ENCODE measurements at places on chromosomes 1 and 21.

- DNase-seq = no peak
These were observed 6.1 kb downstream of the ST6GALNAC3 start for GRCh38 chr1:76080552-76081079.

DNA sequence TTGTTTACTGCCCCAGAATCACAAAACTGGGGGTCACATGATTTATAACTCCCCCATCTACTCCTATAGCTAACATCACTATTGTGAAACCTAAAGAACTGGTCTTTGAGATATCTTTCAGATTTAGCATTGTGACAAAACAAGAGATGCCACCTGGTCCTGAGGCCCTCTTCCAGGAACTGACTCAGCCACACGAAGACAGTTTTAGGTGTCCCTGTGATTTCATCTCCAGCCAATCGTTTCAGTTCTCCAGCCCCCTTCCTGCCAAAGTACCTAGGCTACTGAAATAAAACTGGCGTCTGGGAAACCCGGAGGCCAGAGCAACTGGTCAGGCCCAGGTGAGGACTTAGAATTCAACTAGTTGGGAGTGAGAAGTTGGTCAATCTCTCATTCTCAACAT lies 36.6 kb downstream of the TBX19 start:
- no peak for DNase-seq

DNA sequence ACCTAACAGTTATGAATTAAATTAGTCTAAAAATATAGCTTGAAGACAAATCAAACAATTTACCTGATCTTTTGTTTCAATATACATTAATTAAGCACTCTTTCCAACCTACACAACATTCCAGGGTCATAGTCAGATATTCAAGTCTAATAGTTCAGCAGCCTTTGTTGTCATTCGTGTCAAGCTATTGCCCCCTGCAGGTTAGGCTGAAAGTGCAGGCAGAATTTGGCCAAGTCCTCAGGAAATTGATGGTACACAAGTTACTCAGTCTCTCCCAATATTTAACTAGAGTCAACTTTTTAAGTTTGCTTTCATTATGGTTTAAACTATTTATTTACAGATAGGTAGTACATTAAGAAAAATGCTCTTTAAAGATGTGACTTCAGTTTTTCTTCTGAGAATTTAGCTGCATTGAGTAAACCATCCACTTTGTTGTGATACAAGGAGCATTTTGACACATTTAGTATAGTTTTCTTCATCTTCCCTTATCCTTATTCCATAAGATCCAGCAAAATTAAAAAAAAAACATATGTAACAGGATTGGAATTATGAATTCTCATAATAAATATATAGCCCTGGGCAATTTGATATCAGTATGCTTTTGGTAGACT lies 130.3 kb upstream of the DPYD start:
- peak; percentile 79 for DNase-seq

DNA sequence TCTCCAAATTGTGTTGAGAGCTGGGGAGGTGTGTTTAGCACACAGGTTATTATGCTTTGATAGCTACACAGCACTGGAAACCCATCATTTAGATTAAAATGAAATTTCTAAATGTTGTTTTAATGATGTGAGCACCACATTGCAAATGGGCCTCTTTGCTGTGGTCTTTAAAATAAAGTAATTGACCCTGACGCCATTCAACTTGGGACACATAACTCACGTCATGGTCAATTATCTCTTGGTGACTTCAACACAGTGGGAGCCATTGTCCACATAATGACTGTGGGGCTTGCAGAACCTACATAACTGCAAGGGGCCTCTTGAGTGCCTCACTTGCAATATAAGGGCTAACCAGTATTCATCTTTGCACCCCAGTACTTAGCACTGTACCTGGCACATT lies 280.4 kb downstream of the HLX start:
- no peak for DNase-seq

GRCh38 chr1:115479055-115479482 lies 141.0 kb upstream of the NGF start:
- no peak for DNase-seq

DNA sequence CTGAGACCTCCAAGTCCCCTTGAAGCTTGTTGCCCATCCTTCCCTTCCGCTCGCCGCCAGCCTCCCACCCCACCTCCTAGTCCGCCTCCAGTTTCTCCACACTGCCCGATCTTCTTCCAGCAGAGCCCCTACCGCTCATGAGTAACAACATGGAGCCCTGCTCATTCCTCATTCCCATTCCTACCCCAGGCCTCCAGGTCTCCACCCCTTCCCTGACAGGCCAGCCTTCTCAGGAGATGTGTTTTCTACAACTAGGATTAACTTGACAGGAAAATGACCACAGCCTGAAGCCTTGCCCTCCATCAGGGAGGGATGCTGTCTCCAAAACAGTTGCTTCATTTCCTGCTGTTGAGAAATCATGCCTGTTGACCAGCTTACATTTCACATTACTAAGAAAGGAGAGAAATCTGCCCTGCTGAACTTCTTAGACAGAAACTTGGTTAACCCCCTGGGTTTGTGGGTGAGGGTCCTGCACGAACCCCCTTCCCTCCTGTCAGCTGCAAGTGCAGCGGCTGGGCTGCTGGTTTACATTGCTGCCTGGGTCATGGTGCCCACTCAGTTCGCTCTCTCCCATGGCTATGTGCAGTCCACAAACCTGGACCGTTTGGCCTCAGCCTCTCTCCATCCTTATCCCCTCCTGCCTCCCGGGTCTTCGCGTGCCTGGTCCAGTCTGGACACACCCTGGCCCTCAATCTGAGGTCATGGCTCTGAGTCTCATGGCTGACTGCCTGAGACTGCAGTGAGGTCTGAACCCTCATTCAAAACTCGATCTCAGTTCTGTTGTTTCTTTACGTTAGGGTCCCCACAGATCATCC lies 16.1 kb upstream of the CHI3L1 start:
- DNase-seq = peak; percentile 72

DNA sequence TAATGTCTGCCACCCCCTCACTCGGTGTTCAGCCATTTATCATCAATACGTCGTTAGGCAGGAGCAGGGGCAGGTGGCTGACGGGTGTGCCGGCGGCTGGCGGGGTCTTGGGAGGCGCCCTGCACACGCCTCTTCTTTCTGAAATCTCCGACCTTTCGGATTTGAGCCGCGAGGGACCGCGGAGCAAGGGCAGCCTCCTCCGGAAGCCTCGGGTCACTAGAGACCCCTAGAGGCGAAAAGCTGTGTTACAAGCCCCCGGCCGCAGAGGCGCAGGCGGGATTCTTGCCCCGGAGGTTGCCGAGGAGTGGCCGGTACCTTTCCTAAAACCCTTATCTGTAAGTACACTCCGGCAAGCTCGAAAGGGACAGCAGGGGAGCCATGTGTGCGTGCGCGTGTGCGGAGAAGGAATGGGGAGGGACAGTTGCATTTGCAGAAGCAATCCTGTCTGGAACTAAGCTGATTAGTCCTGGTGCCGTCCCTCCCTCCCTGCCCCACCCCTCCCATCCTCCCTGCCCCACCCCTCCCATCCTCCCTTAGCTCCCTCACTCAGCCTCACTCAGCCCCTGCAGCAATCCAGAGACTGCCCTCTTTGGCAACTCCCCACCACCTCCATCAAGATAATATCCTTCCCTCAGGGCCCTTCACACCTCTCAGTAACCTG lies 11.0 kb downstream of the BRINP2 start:
- DNase-seq = peak; percentile 44

DNA sequence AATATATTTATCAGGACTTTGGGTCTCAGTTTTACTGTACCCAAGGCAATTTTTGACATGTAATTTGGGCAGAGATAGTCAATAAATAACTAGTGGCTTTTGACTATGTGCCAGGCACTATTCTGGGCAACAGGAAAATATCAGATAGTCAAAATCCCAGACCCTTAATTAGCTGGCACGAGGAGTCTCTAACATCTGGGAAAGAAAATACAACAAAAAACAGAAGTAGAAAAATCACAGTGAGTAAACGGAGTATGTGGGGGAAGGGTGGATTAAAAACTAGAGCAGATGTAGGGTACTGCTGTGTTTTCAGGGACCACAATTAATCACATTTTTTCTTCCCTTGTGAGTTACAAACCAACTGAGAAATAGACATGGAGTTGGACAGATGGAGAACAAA lies 217.8 kb downstream of the NCAM2 start:
- no peak for DNase-seq

DNA sequence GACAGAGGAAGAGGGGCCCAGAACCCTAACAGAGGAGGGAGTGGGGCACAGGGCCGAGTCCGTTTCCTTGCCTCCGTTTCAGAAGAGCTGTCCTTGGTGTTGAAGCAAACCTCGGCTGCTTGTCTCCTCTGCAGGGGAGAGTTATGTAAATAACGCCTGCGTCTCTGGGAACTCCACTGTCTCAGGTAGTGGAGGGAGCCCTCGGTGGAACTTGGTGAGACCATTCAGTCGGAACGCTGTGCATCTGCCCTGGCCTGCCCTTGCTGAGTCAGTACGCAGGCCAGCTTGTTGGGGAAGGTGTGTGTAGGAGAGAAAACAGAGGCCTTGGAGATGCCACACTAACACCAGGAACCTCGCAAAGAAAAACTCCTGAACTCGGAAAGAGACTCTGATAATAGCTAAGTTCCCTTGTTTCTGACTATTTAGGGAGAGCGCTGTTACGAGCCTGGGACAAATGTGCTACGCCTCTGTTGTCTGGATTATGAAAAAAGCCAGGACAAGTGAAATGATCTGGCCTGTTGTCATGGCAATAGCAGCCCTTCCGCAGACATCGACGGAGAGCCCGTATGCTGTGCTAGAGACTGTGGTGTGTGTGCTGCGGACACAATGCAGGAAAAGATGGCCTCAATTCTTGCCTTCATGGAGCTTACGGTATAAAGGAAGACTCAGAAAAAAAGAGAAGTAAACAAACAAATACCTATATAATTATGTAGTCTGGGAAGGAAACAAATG lies 94.6 kb upstream of the AKT3 start:
- peak; percentile 46 for DNase-seq

- DNase-seq = peak; percentile 54
These were observed 46.5 kb upstream of the COA6 start for GRCh38 chr1:234326497-234327366.

DNA sequence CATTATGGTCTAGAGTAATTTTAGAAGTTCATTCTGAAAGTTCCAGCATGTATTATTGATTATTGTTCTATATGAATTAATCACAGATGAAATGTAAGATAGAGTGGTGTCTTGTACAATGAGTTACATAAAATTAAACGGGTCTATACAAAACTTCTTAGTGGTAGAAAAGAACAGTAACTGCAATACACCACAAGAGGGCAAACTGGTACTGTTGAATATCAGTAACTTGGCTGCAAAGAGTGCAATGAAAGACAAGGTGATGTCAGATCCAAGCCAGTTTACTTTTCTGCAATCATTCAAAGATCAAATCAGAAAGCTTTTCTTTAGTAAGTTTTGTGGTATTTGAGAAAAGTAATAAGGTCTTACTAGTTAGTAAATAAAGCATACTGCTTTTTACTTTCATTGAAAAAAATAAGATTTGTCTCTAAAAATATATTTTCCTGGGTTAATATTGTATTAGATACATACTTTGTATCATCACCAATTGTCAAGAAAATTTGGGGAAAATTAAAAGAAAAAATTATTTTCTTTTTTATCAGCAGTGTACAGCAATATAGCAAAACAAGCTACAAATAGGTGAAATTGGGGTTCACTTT lies 66.4 kb upstream of the BTG3 start:
- peak; percentile 59 for DNase-seq

All from fibroblast of skin of right quadriceps (primary cell).